ENCODE measurements at places on chromosomes 7 and 10.

DNA sequence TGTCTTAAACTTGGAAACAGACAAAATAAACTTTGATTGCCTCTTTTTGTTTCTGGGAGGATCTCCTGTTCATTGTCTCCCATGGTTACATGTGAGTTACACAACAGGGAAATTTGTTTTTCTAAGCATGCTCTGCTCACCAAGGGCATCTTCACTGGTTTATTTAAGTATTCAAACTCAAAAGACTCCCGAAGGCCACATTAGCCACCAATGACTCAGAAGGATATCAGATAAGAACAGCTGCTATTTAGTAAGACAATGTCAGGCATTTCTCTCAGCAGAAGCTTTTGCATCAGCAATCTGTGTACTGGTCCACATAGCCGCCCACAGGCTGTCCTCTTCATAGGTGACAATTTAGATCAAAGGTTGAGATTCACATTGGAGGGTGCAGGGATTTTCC lies 19.3 kb downstream of the OR6B1 start:
- no peak for DNase-seq

DNA sequence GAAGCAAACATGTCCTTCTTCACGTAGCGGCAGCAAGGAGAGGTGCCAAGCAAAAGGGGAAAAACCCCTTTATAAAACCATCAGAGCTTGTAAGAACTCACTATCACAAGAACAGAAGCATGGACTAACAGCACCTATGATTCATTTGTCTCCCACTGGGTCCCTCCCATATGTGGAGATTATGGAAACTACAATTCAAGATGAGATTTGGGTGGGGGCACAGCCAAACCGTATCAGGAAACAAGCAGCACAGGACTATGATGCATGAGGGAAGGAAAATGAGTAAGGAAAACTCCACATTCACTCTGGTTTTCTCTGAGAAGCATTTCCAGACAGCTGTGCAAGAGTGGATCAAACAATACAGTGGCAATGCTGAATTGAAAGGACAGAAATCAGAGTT lies 81.6 kb downstream of the RSU1 start:
- DNase-seq: no peak

- DNase-seq: no peak
Observed at GRCh38 chr7:102044984-102045673, 227.7 kb downstream of the CUX1 start.

- no peak for DNase-seq
Observed at GRCh38 chr7:154584352-154585252, 418.3 kb downstream of the PAXIP1 start.

All from activated CD4-positive, alpha-beta T cell treated with anti-CD3 and anti-CD28 coated beads, Interleukin-2, amount 50 U/mL, for 4 hours (primary cell).